ENCODE measurements at places on chromosomes 16 and 17.

- peak; percentile 78 for DNase-seq
- peaks cover 8% of the 10 kb centered on the region for H3K4me1 ChIP-seq
- no peak overlapping the region for H3K27ac ChIP-seq
- no peaks in the 10 kb centered on the region for H3K36me3 ChIP-seq
- H3K4me3 ChIP-seq, result peak overlapping the region; percentile 71
These were observed 31.7 kb downstream of the OSBPL7 start for GRCh38 chr17:47789611-47790561.

DNA sequence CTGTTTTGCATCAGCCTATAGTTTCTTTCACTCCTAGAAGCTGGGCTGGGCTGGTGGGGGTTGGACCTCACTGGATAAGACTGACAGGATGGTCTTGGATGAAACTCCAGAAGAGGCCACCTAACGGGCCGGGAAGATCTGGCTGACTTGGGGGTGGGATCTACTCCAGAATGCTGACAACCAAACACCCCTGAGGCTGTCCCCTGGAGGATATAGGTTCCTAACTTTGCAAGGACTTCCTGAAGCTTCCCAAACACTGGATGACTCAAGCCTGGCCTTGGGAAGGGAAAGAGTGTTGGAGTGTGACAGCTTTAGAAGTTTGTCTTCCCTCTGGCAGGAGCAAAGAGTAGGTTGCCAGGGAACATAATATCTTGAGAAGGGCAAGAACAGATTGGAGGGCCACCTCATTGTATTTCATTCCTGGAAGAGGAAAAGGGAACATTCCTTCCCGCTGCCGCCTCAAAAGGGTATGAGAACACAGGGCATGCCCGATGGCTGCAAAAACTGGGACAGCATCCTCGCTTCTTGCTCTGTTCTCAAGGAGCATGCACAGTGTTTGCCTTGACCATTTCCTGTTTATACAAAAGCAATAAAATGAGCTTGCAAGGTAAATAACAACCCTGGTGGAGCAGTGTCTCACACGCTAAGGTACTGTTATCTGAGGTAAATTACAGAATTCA, 6.8 kb upstream of the CYB5B start:
- H3K36me3 ChIP-seq, result no peaks in the 10 kb centered on the region
- no peaks in the 10 kb centered on the region for H3K27me3 ChIP-seq
- no peak overlapping the region for H3K4me3 ChIP-seq
- no peak overlapping the region for H3K27ac ChIP-seq
- no peak for DNase-seq

DNA sequence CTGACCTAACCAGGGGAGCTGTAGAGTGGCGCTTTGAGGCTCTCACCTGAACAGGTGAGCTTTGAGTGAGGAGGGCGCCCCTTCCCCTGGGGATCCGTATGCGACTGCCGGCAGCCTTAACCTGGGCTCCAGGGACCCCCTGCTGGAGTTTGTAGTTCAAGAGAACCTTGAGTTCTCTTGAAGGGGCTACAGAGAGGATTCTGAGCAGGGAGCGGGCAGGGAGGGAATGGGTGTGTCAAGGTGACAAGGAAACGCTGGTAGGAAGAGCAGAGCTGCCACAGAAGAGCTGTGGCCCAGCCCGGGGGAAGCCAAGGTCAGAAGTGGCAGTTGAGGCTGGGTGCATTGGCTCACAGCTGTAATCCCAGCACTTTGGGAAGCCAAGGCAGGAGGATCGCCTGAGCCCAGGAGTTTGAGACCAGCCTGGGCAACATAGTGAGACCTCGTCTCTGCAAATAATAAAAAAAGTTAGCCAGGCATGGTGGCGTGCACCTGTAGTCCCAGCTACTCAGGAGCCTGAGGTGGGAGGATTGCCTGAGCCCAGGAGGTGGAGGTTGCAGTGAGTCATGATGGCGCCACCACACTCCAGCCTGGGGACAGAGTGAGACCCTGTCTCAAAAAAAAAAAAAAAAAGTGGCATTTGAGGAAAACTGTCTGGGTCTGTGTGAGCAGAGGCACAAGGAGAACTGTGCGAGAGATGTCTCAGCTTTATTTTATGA, 1.2 kb downstream of the LLGL2 start:
- peaks cover 12% of the 10 kb centered on the region for H3K4me1 ChIP-seq
- no peaks in the 10 kb centered on the region for H3K27me3 ChIP-seq
- H3K27ac ChIP-seq, result no peak overlapping the region
- H3K4me3 ChIP-seq, result peak overlapping the region; percentile 70
- DNase-seq, result no peak
- H3K36me3 ChIP-seq, result peaks cover 28% of the 10 kb centered on the region

GRCh38 chr16:1580956-1581355, 30.9 kb downstream of the IFT140 start:
- H3K4me3 ChIP-seq, result no peak overlapping the region
- peaks cover 4% of the 10 kb centered on the region for H3K36me3 ChIP-seq
- H3K4me1 ChIP-seq, result no peaks in the 10 kb centered on the region
- DNase-seq, result no peak
- H3K27ac ChIP-seq, result no peak overlapping the region

- H3K27me3 ChIP-seq, result no peaks in the 10 kb centered on the region
- no peaks in the 10 kb centered on the region for H3K36me3 ChIP-seq
- H3K27ac ChIP-seq, result no peak overlapping the region
- DNase-seq, result no peak
- no peak overlapping the region for H3K4me3 ChIP-seq
- peaks cover 20% of the 10 kb centered on the region for H3K4me1 ChIP-seq
These were observed 151.2 kb upstream of the AXIN2 start for GRCh38 chr17:65712383-65713267.

DNA sequence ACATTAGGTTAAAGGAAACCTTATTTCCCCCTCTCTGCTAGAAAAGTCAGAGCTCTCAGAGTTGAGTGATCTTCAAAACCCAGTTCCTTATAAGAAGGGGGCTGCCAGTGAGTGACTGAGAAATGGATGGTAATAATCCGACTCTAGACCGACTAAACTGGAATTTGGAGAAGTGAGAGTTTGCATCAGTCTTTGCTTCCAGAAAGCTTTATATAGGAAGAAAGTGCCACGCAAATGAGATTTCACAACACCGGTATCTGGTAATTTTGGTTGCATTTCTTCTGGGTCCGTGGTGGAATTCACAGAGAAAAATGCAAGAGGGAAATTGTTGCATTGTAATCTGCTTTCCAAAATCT, 271.4 kb downstream of the MAF start:
- no peak overlapping the region for H3K4me3 ChIP-seq
- peaks cover 24% of the 10 kb centered on the region for H3K4me1 ChIP-seq
- no peaks in the 10 kb centered on the region for H3K36me3 ChIP-seq
- H3K27ac ChIP-seq, result no peak overlapping the region

DNA sequence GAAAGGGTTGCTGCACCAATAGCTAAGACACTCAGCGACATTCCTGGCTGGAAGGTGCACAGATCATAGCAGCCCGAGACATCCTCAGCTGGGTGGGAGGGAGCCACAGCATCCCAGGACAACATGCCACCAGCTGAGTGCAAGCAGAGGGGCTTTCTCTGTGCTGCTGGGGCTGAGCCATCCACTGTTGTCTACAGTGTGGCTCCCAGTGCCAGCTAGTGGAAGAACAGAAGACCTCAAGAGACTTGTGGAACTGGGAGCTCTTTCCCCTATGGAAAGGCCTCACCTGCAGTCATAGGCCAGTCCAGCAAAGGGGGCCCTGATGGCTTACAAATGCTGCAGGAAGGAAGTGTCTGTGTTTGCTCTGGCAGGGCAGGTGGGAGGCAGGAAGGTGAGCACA, 131.0 kb downstream of the C16orf78 start:
- H3K27me3 ChIP-seq, result no peaks in the 10 kb centered on the region
- H3K27ac ChIP-seq, result no peak overlapping the region
- H3K4me1 ChIP-seq, result peaks cover 3% of the 10 kb centered on the region
- peak; percentile 9 for DNase-seq
- no peaks in the 10 kb centered on the region for H3K36me3 ChIP-seq

GRCh38 chr16:54160939-54161897, 125.4 kb downstream of the IRX3 start:
- no peak for DNase-seq
- no peak overlapping the region for H3K4me3 ChIP-seq
- H3K36me3 ChIP-seq, result no peaks in the 10 kb centered on the region

DNA sequence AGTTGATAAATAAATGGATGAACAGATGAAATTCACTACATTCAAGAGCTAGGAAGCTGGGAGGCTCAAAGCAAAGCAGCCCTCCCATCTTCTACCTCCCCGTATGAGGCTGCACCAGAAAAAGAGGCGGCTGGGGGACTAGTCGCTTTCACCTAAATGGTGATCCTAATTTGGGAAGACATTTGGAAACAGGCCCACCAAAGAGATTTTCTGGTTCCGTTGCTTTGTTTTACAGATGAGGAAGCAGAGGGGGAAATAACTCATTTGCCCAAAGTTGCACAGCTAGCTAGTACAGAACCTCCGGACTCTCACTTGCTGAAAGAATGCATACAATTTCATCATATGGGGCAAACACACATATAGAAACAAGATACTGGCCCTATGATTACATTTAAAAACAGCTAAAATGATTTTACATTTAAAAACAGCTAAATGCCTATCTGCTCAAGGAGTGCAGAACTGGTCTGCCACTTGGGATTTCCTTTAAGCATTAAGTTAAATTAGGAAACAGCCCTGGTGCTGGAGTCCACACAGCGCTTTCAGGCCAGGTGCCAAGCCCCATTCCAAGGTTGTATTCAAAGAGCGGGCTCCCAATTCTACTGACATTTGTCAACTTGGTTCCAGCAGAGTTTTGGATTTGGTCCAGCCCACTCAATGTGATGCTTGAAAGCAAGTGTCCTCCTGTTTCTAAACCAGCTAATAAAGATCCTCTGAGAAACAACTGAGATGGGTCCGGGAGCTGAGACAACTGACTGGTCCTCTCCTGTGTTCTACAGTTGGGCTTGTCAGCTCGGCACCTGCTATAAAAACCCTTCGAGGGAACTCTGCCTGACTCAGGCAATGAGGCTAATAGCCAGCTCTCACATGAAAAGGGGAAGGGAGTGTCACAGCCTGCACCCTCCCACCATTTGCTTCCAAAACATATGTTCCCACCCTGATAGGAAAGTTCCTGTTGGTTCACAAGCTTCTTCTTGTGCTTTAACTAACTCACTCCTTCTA, 11.7 kb downstream of the ERN1 start:
- no peak overlapping the region for H3K4me3 ChIP-seq
- peaks cover 3% of the 10 kb centered on the region for H3K36me3 ChIP-seq
- peaks cover 73% of the 10 kb centered on the region for H3K4me1 ChIP-seq
- DNase-seq, result no peak
- H3K27me3 ChIP-seq, result no peaks in the 10 kb centered on the region
- no peak overlapping the region for H3K27ac ChIP-seq

GRCh38 chr17:6657633-6658287, 6.2 kb downstream of the C17orf100 start:
- no peak for DNase-seq
- H3K27me3 ChIP-seq, result peaks cover 16% of the 10 kb centered on the region
- H3K4me1 ChIP-seq, result peaks cover 57% of the 10 kb centered on the region
- H3K36me3 ChIP-seq, result peaks cover 2% of the 10 kb centered on the region
- peak overlapping the region; percentile 81 for H3K4me3 ChIP-seq

DNA sequence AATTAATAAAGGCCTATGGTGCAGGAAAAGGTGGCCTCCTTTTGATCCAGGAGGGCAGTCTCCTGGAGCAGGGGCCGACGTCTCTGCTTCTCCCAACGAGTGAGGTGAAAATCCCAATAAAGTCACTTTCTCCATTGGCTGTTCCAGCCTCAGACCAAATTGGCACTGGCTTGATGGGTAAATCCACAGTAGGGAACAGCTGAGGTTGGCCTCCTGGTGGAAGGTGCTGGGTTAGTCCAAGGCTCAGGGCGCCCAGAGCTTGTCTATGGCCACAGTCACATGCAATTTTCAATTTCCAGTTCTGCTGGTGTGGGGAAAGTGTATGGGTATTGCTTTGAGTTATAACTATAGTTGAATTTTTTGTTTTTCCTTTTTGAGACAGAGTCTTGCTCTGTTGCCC, 79.0 kb downstream of the NETO2 start:
- H3K36me3 ChIP-seq, result no peaks in the 10 kb centered on the region
- H3K4me3 ChIP-seq, result no peak overlapping the region
- peaks cover 6% of the 10 kb centered on the region for H3K4me1 ChIP-seq

DNA sequence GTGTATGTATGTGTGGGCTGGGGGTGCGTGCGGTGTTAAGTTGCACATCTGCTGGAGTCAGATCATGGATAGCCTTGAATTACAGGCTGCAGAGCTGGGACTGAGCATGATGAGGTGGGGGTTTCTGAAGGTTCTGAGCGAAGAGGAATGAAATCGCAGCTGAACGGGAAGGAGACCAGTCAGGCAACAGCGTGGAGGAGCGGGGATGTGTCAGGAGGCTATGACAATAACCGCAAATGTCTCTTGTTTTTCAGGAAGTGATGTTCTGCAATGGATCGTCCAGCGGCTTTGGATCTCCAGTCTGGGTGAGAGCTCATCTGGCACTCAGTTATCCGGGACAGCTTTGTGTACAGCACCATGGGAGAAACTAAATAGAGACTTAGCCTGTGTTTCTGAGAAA, 20.9 kb downstream of the RGS9 start:
- no peaks in the 10 kb centered on the region for H3K36me3 ChIP-seq
- no peak overlapping the region for H3K4me3 ChIP-seq
- H3K27ac ChIP-seq, result no peak overlapping the region
- no peaks in the 10 kb centered on the region for H3K27me3 ChIP-seq
- peaks cover 14% of the 10 kb centered on the region for H3K4me1 ChIP-seq
